ENCODE measurements at places on chromosomes 4 and X.

GRCh38 chr4:144967161-144967560, 130.8 kb downstream of the ANAPC10 start:
- no peak for DNase-seq

DNA sequence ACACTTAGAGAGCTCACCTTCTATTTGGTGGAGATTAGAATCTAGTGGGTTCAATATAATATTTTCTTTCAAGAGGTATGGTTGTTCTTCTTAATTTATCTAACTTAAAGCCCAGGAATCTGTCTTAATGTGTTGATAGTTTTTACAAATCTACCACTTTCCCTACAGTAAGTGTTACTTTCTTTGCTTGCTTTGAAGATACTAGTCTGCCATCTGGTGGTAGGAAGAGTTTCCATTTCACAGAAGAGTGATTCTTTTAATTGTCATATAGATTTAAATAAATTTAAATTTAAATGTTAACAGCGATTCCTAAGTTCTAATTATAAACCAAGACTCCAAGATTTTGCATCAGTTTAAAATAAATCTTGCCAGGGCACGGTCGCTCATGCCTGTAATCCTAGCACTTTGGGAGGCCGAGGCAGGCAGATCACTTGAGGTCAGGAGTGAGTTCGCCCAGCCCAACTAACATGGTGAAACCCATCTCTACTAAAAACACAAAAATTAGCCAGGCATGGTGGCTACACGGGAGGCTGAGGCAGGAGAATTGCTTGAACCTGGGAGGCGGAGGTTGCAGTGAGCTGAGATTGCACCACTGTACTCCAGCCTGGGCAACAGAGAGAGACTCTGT, 43.5 kb downstream of the NUDT9 start:
- DNase-seq: peak; percentile 17

DNA sequence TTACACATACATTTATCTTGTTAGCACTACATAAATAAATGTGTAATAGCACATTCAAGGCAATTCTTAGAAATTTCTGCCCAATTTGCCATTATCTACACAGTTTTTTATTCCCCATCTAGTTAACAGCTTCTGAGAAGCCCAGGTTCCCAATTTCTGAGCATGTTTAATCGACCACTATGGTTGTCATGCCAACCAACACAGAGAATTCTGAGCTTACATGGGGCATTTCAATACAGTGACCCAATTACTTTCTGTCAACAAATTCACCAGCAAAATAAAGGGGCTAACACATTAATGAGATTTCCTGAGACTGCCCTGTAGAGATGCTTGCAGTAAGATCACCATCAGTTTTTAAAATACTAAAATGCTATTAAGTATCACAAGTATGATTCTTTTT, 22.0 kb downstream of the GPM6A start:
- DNase-seq: no peak

DNA sequence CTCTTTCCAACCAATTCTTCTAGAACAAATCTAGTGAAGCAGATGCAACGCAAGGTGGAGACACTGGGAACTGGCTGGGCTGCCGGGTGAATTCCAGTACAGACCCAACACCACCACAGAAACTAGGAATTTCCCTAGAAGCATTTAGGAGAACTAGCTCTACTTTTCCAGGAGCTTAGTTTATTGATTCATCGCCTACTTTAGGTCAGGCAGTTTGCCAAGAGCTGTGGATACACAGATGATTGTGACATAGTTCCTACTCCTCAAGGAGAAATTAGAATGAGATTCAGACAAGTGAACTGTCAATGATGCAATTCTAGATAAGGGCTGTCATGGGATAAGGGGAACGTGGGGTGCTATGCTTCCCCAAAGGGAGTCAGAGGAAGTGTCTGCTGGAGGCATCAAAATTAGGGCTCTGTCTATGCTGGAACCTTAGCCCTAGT, 350.0 kb downstream of the CAMK2D start:
- DNase-seq: peak; percentile 95

DNA sequence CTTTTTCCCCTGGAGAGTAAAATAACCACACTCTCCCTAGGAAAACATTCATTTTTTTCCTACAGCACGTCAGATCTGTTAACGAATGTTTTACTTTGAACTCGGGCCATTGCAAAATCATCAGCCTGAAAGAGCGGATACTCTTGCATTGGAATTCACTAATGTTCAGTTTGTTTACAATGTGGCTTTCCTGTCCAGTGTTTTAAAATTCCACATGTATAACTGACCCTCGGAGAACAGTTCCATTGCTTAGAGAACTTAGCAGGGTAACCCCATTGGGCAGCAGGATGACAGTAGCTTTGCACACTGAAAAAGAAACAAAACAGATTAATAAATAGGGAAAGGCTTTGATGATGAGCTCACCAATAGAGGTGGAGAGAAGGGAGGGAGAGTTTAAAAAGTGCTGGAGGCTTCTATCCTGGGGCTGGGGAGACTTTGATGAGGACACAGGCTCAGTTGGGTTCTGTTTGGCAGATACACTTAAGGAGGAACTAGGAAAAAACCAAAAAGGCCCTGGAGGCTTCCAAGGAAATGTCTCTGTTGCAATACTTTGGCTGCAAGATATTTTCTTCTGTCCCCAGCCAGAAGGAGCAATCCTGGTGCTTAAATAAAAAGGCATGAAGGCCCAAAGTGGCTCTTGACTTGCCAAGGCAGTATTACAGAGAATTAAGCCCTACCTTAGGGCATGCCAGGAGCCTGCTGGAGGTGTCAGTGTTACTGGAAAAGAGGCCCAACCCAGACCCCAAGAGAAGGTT, 143.1 kb downstream of the ARSF start:
- DNase-seq: peak; percentile 75

GRCh38 chr4:37936889-37937498, 23.2 kb upstream of the PTTG2 start:
- DNase-seq: no peak

GRCh38 chr4:156662921-156663320, 308.7 kb downstream of the PDGFC start:
- DNase-seq: no peak

GRCh38 chr4:80529026-80529425, 193.5 kb downstream of the CFAP299 start:
- DNase-seq: no peak

- DNase-seq: no peak
Observed at GRCh38 chr4:85127653-85128052, 161.2 kb upstream of the WDFY3 start.

DNA sequence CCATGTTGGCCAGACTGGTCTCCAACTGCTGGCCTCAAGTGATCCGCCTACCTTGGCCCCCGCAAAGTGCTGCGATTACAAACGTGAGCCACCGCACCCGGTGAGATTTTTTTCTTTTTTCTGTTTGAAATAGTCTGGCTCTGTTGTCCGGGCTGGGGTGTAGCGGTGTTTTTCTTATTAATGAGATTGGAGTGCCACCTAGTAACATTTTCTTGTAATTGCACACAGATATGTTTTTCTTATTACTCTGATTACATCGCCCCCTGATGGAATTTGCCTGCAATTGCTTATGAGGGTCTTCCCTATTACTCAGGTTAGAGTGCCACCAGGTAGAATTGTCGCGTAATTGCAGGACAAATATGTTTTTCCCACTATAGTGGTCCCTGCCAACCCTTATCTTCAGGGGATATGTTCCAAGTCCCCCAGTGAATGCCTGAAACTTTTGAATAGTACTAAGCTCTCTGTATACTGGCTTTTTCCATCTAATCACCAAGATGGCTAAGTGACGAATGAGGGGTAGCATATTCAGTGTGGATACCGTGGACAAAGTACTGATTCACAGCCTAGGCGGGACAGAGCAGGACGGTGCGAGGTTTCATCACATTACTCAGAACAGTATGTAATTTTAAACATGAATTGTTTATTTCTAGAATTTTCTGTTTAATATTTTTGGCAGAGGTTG, 8.6 kb upstream of the PDHA1 start:
- DNase-seq: no peak

DNA sequence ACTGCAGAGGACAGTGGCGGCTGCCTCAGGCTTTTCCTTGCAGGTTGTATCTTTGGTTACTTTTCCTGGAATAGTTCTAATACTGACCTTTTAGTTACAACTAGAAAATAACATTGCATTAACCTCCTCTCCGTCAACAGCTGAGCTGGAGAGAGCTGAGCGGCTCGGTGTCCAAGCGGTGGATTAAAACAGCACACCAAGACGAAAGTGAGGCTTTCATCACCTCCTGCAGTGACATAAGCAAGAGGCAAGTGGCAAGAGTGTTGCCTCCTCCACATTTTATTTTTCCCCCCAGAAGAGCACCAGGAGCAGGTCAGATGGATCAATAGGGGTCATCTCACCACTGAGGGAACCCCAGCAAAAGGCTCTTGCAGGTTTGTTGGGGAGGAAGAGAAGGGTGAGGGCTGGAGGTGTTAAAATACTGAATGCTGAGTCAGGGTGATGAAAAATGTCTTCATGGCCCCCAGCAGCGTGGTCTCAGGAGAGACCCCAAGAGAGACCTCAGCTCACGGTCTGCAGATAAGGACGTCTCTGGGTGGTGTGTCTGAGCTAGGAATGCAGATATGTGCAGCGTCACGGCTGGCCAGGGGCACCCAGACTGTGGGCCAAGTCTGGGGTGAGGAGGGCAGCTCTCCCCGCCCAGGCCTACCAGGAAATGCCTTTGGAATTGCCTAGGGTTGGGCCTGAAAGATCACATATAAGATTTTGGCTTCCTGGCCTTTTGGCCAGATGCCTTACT, 50.3 kb downstream of the CASP3 start:
- no peak for DNase-seq

DNA sequence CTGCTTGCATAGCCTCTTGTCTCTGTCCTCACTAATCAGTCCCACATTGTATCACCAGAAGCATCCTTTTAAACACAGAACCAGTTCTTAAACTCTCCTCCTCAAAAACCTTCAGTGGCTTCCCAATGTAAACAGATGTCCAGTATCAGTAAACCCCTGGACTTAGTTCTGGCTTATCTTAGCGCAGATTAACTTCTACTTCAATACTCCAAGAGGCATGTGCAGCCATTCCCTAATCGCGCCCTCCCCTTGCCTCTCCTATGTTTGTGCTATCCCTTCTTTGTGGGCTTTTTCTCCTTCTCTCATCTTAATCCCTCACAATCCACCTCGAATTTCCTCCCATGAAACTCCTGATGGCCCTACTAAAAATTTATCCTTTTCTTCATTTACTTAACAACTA, 193.8 kb downstream of the FBXO8 start:
- DNase-seq: no peak

DNA sequence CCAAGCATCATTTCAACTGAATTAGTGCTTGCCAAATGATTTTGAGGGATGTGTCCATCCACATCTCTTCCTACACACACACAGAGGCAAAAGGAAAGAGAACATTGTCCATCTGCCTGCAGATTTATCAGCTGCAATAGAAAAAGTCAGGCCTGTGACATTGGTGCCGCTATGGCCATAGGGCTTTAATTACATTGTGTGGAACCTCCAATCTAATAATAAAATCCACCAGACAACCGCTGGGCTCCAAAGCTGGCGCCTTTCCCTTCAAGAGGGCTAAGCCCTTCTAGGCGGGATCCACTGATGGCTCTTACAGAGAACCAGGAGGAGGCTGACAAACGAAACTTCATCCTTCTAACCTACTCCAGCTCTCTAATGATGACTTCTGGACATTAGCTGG, 60.6 kb downstream of the PHOX2B start:
- DNase-seq: no peak

GRCh38 chr4:4332529-4332928, 42.5 kb downstream of the ZBTB49 start:
- no peak for DNase-seq

DNA sequence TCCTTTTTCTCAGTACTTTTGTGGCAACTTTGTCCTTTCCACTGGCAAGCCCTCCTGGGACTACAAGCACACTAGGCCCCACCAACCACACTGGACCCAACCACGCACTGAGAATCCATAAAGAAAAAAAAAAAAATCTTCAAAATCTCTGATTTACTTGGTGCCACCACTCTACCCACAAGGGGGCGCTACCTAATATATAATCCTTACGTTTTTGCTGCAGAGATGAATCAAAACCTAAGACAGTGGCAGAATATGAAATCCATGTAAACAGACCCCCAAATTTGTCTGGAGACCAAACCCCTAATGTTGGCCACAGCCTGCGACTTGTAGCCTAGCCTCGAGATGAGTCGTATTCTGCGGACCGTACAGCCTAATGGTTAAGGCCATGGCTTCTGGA, 63.5 kb upstream of the ARHGAP36 start:
- no peak for DNase-seq

GRCh38 chr4:33149658-33150524, 2429.7 kb downstream of the PCDH7 start:
- DNase-seq: no peak
